ENCODE measurements at places on chromosomes 12 and 14. TPM values are rescaled to one million over a fixed set of nuclear protein-coding genes. Genes with fewer than 3 reads are reported as not detected.

The SLCO1B1 gene
- total RNA-seq, result not detected

The CCDC177 gene
- total RNA-seq, result not detected

The ARHGEF25 gene
- 0.25 TPM for total RNA-seq

- H3K27me3 ChIP-seq, result peaks cover 5% of the 10 kb centered on the region
- no peak for DNase-seq
- H3K27ac ChIP-seq, result no peak overlapping the region
Observed at GRCh38 chr12:63419154-63419553, 249.1 kb downstream of the DPY19L2 start.

GRCh38 chr12:87201598-87201997 lies 827.6 kb downstream of the C12orf50 start:
- no peak for DNase-seq
- H3K36me3 ChIP-seq, result no peaks in the 10 kb centered on the region
- no peak overlapping the region for H3K27ac ChIP-seq
- H3K4me1 ChIP-seq, result no peaks in the 10 kb centered on the region

DNA sequence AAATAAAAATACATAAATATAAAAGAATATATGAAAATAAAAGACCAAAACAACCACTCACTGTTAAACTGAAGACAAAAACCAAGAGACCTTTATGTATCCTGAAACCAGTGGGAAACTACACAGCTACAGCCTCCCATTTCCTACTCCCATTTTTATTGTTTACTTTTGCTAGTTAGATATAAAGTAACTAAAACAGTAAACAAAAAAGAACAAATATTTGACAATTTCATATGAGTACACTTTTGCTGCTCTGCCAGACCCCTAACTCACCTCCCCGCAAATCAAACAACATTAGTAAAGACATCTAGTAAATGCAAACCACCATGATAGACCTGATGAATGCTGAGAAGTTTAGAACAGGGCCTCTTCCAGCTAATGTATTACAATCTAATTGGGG lies 97.1 kb downstream of the BCL2L14 start:
- no peak overlapping the region for H3K4me3 ChIP-seq
- peaks cover 15% of the 10 kb centered on the region for H3K4me1 ChIP-seq
- no peaks in the 10 kb centered on the region for H3K36me3 ChIP-seq
- H3K27me3 ChIP-seq, result peaks cover 53% of the 10 kb centered on the region
